Aorta (tissue), 5 donors: ENCODE measurements at places on chromosomes 5 and 9.

DNA sequence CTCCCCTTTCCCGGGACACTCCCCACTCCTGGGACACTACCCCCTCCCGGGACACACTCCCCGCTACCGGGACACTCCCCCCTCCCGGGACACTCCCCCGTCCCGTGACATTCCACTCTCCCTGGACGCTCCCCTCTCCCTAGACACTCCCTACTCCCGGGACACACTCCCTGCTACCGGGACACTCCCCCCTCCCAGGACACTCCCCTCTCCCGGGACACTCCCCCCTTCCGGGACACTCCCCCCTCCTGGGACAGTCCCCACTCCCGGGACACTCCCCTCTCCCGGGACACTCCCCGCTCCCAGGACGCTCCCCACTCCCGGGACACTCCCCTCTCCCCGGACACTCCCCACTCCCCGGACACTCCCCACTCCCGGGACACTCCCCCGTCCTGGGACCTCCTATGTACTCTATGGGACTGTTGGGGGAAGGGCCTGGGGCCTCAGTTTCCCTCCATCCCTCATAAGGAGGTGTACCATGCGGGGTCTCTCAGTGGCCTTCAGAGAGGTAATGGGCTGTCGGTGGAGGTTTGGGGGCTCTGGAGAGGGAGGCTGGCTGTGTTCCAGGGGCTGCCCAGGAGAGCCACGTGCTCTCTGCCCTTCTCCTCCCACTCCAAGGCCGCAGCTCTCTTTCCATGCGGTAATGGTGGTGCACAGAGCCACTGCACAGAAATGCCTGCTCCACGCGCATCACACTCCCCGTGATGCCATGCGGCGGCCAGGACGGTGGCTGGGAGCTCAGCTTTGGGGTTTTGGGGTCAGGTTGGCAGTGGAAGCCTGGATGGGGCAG lies 96.2 kb downstream of the RXRA start:
- no peak overlapping the region for H3K4me3 ChIP-seq
- H3K27ac ChIP-seq = no peak overlapping the region
- H3K27me3 ChIP-seq = no peaks in the 10 kb centered on the region
- no peaks in the 10 kb centered on the region for H3K4me1 ChIP-seq
- no peak for DNase-seq
- H3K36me3 ChIP-seq = no peaks in the 10 kb centered on the region

- no peak overlapping the region for H3K4me3 ChIP-seq
- H3K4me1 ChIP-seq = no peaks in the 10 kb centered on the region
- H3K27ac ChIP-seq = no peak overlapping the region
- no peaks in the 10 kb centered on the region for H3K36me3 ChIP-seq
- H3K27me3 ChIP-seq = no peaks in the 10 kb centered on the region
- peak; percentile 79 for DNase-seq
These were observed 24.2 kb downstream of the C9orf50 start for GRCh38 chr9:129596541-129597331.

DNA sequence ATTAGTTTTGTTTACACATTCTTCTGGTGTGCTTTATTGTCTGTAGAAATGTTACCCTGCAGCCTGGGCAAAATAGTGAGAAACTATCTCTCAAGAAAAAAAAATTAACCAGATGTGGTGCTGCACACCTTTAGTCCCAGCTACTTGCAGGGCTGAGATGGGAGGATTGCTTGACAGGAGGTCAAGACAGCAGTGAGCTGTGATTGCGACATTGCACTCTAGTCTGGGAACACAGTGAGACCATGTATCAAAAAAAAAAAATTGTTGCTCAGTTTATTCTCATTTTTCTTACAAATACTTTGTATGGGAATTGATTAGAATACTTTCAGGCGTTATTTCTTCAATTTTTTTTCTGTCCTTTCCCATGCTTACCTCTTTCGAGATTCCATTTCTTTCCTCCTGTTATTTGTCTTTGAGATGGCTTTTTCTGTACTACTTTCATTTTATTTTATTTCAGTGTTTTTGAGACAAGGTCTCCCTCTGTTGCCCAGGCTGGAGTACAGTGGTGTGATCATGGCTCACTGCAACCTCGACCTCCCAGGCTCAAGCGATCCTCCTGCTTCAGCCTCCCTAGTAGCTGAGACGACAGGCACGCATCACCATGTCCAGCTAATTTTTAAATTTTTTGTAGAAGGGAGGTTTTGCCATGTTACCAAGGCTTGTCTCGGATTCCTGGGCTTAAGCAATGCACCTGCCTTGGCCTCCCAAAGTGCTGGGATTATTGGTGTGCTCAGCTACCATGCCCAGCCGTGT lies 24.9 kb downstream of the TENT2 start:
- H3K36me3 ChIP-seq = no peaks in the 10 kb centered on the region
- no peak overlapping the region for H3K27ac ChIP-seq

- DNase-seq = no peak
- no peaks in the 10 kb centered on the region for H3K4me1 ChIP-seq
- no peak overlapping the region for H3K27ac ChIP-seq
- no peak overlapping the region for H3K4me3 ChIP-seq
- H3K27me3 ChIP-seq = no peaks in the 10 kb centered on the region
These were observed 287.2 kb downstream of the TMEM232 start for GRCh38 chr5:110439296-110439695.

GRCh38 chr9:31519011-31519410 lies 865.4 kb upstream of the ACO1 start:
- no peaks in the 10 kb centered on the region for H3K36me3 ChIP-seq
- H3K4me1 ChIP-seq = no peaks in the 10 kb centered on the region
- no peak overlapping the region for H3K27ac ChIP-seq
- no peaks in the 10 kb centered on the region for H3K27me3 ChIP-seq
- no peak for DNase-seq

GRCh38 chr9:224582-225520 lies 10.2 kb downstream of the DOCK8 start:
- no peak overlapping the region for H3K4me3 ChIP-seq
- H3K27me3 ChIP-seq = no peaks in the 10 kb centered on the region
- no peak overlapping the region for H3K27ac ChIP-seq
- H3K4me1 ChIP-seq = no peaks in the 10 kb centered on the region
- no peak for DNase-seq

- H3K4me3 ChIP-seq = no peak overlapping the region
- no peak overlapping the region for H3K27ac ChIP-seq
- no peaks in the 10 kb centered on the region for H3K36me3 ChIP-seq
- no peak for DNase-seq
- no peaks in the 10 kb centered on the region for H3K27me3 ChIP-seq
These were observed 393.9 kb upstream of the MPDZ start for GRCh38 chr9:13673348-13673747.

DNA sequence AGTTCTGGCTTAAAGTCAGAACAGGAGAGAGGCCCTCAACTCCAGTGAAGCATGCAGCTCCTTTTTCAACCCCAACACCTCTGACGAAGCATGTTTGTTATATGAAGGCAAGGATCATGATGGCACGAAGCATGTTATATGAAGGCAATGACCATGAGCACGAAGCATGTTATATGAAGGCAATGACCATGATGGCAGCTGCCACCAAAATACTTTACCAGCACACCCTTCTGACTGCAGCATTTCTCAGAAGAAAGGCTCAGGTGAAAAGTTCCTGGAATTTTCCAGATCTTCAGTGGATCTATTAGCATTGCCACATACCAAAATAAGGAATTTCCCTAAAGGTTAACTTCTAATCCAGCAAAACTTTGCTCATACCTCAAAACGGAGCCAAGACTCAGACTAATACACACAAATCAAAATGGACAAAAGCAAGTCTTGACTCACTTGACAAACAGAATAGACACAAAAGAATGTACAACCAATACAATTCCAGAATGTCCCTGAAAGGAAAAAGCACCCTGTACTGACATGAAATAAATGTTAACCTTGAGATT lies 217.4 kb downstream of the FANCC start:
- H3K36me3 ChIP-seq = no peaks in the 10 kb centered on the region
- DNase-seq = no peak
- H3K27me3 ChIP-seq = no peaks in the 10 kb centered on the region
- H3K4me1 ChIP-seq = peaks cover 5% of the 10 kb centered on the region

GRCh38 chr5:68406767-68407241 lies 191.2 kb downstream of the PIK3R1 start:
- no peaks in the 10 kb centered on the region for H3K4me1 ChIP-seq
- H3K4me3 ChIP-seq = no peak overlapping the region
- no peaks in the 10 kb centered on the region for H3K27me3 ChIP-seq
- no peak for DNase-seq
- no peak overlapping the region for H3K27ac ChIP-seq

- no peaks in the 10 kb centered on the region for H3K27me3 ChIP-seq
- H3K4me3 ChIP-seq = no peak overlapping the region
- H3K27ac ChIP-seq = no peak overlapping the region
- no peaks in the 10 kb centered on the region for H3K4me1 ChIP-seq
- H3K36me3 ChIP-seq = no peaks in the 10 kb centered on the region
These were observed 2040.5 kb upstream of the C9orf72 start for GRCh38 chr9:29613773-29614172.

DNA sequence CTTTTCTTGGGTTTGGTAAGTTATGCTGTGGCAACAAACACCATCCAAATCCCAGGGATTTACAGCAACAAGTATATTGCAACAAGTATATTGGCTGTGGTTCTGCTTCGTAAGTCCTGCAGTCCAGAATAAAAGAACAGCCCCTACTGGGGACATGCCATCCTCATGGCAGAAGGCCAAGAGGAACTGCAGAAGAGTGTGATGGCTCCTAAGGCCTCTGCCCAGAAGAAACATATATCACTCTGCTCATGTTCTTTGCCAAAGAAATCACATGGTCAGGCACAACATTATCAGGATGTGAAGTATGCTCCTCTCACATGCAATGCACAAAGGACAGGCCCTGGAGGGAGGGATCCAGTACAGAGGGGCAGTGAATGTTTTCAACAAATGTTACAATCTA lies 159.6 kb upstream of the TAS2R1 start:
- no peaks in the 10 kb centered on the region for H3K36me3 ChIP-seq
- H3K4me3 ChIP-seq = no peak overlapping the region
- no peaks in the 10 kb centered on the region for H3K4me1 ChIP-seq
- no peaks in the 10 kb centered on the region for H3K27me3 ChIP-seq
- H3K27ac ChIP-seq = no peak overlapping the region
- DNase-seq = no peak

DNA sequence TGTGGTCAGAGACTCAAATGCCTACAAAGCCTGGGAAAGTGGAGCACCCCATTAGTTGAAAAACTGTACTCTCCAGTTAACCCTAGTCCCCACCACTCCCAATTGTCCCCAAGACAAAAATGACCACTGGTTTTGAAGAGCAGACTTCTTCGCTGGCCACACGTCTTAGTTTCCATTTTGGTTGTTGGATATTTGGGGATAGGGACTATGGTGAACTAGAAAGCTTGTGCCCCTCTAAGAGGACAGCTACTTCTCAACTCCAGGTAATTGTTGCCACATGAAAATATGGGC lies 109.4 kb upstream of the SPRY4 start:
- no peak overlapping the region for H3K4me3 ChIP-seq
- H3K36me3 ChIP-seq = no peaks in the 10 kb centered on the region
- DNase-seq = no peak
- H3K27me3 ChIP-seq = no peaks in the 10 kb centered on the region
- H3K4me1 ChIP-seq = no peaks in the 10 kb centered on the region

GRCh38 chr5:133891390-133891789 lies 77.0 kb downstream of the C5orf15 start:
- DNase-seq = no peak
- no peak overlapping the region for H3K4me3 ChIP-seq
- H3K36me3 ChIP-seq = no peaks in the 10 kb centered on the region
- H3K4me1 ChIP-seq = no peaks in the 10 kb centered on the region
- H3K27me3 ChIP-seq = no peaks in the 10 kb centered on the region

GRCh38 chr9:101274971-101275768 lies 109.6 kb downstream of the BAAT start:
- H3K4me1 ChIP-seq = no peaks in the 10 kb centered on the region
- no peak overlapping the region for H3K4me3 ChIP-seq
- H3K27ac ChIP-seq = no peak overlapping the region
- H3K27me3 ChIP-seq = peaks cover 2% of the 10 kb centered on the region
- DNase-seq = no peak

DNA sequence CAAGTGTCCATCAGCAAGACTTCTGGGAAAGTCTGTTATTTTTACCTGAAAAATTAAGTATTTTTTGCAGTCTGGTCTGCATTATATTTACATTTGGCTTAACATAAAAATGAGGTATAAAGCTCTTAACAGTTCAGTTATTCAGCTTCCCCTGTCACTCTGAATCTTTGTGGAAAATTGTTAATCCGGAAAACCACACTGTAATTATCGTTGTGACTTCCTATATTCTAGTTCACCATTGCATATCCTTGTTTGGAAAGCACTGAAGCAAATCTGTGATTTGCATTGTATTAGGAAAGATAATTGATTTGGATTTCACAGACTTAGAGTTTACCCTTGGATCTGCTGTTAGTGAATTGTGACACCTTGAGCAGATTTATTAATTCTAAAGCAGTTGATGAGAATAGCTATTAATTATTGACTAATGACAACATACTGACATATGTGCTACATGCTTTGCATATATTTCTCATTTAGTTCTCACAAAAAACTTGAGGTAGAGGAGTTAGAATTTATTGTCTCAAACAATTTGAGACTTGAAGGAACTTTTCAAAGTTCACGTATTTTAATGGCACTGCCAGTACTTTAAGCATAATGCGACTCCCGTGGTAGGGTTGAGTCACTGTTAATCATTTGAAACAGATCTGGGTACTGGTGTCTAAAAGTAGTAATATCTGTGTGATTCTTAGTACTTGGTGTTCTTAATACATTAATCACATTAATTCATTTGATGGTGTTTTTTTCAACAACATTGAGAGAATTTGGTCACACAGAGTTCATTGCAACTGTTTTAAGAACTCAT lies 71.8 kb upstream of the LRRC70 start:
- no peaks in the 10 kb centered on the region for H3K36me3 ChIP-seq
- no peaks in the 10 kb centered on the region for H3K4me1 ChIP-seq
- H3K27ac ChIP-seq = no peak overlapping the region

GRCh38 chr9:126232461-126232860 lies 94.2 kb upstream of the MVB12B start:
- H3K36me3 ChIP-seq = no peaks in the 10 kb centered on the region
- DNase-seq = no peak
- H3K4me1 ChIP-seq = no peaks in the 10 kb centered on the region
- H3K4me3 ChIP-seq = no peak overlapping the region

- no peak for DNase-seq
- no peak overlapping the region for H3K4me3 ChIP-seq
- no peak overlapping the region for H3K27ac ChIP-seq
- no peaks in the 10 kb centered on the region for H3K36me3 ChIP-seq
- H3K4me1 ChIP-seq = no peaks in the 10 kb centered on the region
These were observed 638.1 kb downstream of the ACTL7B start for GRCh38 chr9:108217431-108218349.
